ENCODE measurements at places on chromosomes 4 and X.

DNA sequence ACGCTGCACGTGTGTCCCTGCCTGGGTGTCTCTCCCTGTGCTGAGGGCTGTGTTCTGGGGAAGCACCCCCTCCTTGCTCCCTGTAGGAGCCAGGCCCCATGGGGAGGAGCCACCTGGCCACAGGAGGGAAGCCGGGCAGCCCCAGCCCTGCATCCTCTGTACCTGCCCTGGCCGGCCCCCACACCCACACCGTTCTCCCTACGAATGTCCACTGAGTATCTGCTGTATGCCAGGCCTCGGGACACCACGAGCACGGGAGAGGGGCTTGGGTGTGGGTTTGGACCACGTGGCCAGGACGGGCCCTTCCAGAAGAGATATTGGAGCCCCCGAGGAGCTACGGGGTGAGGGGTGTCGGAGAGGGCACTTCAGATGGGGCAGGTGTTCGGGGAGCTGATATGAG, 6.3 kb downstream of the FGFRL1 start:
- no peak for DNase-seq

- no peak for DNase-seq
Measured at GRCh38 chrX:104309169-104309568, 54.4 kb upstream of the ESX1 start.

- peak; percentile 64 for DNase-seq
Measured at GRCh38 chrX:16114611-16115010, 8.8 kb upstream of the GRPR start.

GRCh38 chr4:129823105-129823504, 727.2 kb downstream of the C4orf33 start:
- peak; percentile 10 for DNase-seq

- DNase-seq, result peak; percentile 13
Measured at GRCh38 chr4:137994853-137995252, 247.3 kb downstream of the SLC7A11 start.

DNA sequence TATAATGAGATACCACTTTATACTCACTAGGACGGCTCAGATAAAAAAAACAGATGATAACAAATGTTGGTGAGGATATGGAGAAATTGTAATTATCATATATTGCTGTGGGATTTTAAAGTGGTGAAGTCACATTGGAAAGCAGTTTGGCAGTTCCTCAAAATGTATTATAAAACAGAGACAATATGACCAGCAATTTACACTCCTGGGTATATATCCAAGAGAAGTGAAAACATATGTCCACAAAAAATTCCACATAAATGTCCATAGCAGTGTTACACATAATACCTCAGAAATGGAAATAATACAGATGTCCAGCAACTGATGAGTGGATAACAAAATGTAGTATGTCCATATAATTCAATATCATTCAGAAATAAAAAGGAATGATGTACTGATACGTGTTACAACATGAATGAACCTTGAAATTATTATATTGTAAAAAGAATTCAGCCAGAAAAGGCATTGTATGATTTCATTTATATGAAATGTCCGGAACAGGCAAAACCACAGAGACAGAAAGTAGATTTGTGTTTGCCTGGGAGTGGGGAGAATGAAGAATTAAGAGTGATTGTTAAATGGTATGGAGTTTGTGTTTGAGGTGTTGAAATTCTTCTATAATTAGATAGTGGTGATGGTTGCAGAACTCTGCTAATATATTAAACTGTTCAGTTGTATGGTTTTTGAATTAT, 220.9 kb downstream of the SLC7A11 start:
- no peak for DNase-seq

- DNase-seq, result no peak
Measured at GRCh38 chrX:39857780-39858179, 240.0 kb downstream of the BCOR start.
